ENCODE measurements at places on chromosomes 5 and 9.

DNA sequence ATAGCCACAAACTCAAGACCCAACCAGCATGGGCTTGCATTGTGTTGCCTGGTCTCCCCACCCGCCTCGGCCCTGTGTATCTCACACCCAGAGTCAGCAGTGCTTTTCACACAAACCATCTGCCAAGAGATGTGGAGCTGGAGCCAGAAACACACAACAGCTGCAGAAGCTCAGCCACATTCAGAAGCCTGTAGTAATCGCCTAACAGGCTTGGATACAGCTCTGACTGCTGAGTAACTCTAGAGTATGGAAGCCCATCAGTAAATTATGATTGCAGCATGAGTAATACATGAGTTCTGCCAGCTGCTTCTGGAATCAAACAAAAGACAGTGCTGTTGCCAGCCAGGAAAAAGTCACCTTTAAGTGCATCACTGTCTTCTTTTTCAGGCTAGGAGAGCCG lies 16.0 kb downstream of the TEK start:
- no peak for DNase-seq

DNA sequence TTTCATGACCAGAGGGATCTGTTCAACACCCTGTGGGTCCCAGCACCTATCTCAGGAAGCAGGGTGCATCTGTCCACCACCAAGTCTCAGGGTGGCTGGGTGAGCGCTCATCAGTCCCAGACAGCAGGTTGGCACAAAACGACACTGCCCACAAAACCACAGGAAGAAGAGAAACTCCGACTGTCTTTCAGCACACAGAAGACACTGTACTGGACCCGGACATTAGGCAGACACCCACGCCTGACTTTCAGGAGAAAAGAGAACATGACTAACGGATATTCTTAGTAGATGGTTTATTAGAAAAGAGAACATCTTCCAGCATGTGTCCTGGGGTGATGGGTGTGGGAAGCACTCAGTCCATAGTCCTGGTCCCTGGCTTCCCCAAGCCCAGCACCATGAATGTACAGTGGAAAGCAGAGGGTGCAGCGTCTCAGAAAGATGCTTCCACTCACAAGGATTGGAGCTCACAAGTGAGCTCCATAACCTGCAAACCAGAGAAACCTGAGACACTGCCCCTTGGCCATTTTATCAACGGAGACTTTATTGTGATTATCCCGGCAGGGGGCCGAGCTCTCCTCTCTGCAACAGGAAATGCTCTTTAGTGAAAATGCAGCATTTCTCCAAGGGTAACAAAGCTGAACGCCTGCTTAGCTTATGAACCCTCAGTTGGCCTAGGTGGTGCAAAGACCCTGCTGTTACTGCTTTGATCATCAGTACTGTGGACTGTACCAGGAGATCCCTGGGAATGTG lies 35.8 kb upstream of the LCP2 start:
- no peak for DNase-seq

DNA sequence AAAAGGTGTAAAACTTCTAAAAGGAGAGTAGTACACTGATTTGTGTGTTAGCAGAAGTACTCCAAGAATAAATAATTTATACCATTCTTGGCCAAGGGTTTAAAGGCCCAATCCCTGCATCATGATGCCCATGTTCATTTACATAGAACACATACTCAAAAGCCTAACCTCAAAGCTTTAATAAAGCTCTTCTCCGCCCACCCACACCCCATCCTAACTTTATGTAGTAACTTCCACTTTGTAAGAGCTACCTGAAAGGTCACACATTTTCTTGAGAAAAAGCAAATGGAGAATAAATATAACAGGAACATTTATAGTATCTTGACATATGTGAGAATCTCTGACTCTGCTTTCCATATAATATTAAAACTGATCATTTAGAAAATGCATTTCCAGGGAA lies 148.8 kb upstream of the FREM1 start:
- no peak for DNase-seq

DNA sequence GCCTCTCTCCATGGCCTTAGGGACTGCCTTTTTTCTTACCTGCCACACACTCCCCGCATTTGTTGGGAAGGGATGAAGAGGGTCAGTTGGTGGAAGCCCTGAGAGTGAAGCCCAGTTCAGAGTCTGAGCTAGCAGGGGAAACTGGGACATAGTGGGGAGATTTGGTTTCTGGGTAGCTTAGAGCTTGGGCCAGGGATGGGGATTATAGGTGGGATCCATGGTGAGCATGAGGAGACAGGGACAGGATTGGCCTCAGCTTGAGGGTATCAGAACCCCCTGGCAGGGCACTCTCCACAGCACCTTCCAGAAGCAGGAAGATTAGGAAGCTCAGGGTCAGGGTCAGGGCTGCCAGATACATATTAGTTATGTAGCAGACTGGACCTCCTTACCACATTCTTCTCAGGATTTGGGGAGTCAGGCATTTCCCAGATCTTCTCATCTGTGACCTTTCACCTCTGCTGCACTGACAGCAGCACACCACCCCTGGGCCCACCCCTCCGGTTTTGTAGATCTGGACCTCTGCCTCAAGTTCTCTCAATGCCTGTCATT lies 17.9 kb downstream of the OR13J1 start:
- DNase-seq = no peak

GRCh38 chr5:154849791-154850201 lies 607 bp downstream of the FAXDC2 start:
- no peak for DNase-seq

- DNase-seq = no peak
Measured at GRCh38 chr9:8823131-8823895, 1023.7 kb upstream of the DMAC1 start.

- DNase-seq = no peak
Measured at GRCh38 chr9:13847270-13847669, 466.7 kb downstream of the NFIB start.

DNA sequence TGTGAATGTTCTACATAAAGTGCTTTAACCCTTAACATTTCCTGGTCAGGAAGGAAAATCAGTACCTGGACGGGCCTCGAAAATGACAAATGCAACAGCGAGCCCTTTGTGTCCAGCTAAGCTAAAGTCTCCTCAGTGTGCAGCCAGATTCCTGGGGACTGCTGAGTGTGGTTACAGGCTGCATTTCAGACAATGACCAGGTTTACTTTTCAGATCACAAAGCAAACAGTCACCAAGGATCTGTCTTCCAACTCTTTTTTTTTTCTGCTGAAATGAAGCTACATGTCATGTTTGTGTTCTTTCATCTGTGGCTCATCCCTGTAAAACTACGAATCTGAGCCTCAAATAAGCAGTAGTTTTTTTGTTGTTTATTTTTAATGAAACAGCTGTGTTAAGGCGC lies 20.8 kb downstream of the SLC46A2 start:
- no peak for DNase-seq

DNA sequence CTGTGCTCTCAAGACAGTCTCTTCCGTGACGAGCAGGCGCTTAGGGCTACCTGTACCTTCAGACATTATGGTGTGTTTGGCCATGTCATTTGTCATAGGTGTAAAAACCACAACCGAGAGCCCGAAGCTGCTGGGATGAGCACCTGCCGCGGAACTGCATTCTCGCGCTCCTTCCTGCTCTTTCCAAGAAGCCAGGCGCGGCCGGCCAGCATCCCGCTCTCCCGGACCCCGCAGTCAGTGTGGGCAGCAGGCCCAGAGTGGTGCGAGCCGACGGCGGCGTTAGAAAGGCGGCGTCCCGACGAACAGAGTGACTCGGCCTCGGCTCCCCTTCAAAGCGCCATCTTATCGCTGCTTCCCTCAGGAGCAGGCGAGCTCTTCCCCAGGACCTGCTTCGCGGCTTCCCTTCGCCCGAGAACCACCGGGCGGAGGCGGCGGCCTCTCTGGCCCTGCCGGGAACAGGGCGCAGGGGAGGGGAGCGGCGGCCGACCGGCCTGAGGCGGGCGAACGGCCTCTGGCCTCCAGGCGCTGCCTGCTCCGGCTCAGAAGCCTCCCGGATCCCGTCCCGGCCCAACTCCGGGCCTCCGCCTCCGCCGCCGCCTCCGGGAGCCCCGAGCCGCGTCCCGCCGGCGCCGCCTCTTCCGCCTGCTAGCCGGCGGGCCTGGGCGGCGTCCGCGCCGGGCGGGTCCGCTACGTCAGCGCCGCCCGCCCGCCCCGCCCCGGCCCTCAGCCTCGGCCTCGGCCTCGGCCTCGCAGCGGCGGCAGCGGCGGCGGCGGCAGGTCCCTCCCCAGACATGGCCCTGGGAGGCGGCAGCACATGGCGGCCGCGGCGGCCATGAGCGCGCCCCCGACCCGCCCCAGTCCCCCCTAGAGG lies at the start of gene FAM120A:
Gene FAM120A, plus strand, starts transcription at position 741 of the 871 bp plus-strand sequence. CDS start 231 bp downstream, outside the sequence.
- peak; percentile 82 for DNase-seq

- no peak for DNase-seq
Measured at GRCh38 chr5:151298063-151298855, 5.3 kb downstream of the SLC36A3 start.

- DNase-seq = no peak
Measured at GRCh38 chr9:130699047-130699446, 5.5 kb downstream of the EXOSC2 start.

GRCh38 chr5:112165897-112166737 lies 253.0 kb downstream of the EPB41L4A start:
- no peak for DNase-seq

GRCh38 chr5:1325870-1326531 lies 18.9 kb downstream of the CLPTM1L start:
- DNase-seq = no peak

GRCh38 chr9:73683862-73684591 lies 532.4 kb downstream of the ANXA1 start:
- DNase-seq = no peak

GRCh38 chr9:27436234-27436633 lies 87.9 kb upstream of the IFNK start:
- no peak for DNase-seq

- no peak for DNase-seq
Measured at GRCh38 chr5:124007675-124008398, 495.9 kb downstream of the CSNK1G3 start.

DNA sequence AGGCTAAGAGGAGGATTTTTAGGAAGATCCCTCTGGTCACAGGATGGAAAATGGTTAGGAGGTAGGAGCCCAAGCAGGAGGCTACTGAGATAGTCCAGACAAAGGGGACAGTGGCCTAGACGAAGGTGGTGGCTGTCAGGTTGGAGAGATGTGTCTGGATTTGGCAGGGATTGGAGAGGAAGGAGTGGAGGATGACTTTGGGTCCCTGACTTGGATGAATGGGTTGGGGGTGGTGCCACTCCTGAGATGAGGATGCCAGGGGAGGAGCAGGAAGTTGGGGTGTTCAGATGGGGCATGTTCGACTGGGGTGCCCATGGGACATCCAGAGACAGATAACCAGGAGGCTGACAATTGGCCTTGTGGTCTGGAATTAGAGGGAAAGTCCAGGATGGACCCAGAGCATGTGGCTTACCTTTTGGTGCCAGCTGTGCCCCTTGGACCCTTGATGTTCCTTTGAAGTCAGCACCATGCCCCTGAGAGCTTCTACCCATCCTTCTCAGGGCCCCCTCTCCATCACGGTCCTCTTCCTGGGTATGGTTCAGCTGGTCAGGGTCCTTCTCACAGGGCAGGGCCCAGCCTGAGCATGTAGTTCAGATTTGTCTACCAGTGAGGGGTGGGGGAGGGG lies 15.1 kb upstream of the IGFBPL1 start:
- no peak for DNase-seq

DNA sequence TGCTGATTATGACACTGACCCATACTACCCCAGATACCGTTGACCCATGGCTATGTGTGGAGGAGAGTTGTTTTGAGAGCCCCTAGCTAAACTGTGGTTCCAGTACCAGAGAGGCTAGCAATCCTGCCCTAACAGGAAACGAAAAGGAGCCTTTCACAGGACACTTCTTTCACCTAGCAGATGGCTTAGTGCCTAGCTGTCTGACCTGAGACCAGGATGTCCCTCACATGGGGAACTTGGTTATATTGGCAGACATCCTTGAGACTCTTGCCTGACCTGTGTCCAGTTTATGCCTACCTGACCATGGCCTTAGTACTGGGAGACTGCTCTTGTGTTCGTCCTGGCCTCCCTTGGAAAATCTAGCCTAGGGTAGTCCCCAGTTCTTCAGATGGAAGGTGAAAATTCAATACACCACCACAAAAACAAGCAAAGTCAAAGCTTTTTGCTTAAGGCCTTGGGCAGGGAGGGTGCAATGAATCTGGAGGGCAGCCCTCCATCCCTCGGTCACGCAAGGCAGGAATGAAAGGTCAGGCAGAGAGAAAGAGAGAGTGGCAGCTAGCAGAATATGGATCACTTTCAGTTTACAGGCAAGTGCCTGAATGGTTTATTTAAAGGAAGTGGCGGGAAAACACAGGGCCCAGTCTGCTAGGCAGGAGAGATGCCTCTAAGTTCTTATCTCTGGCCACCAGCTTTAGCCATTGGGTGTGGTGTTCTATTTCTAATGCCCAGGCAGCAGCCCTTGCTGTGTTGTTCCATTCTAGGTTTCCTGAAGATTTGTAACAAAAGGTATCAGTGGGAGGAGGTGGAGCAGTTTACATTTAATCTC lies 16.4 kb upstream of the ZNF474 start:
- peak; percentile 49 for DNase-seq

GRCh38 chr9:123925819-123926218 lies 4.1 kb downstream of the DENND1A start:
- no peak for DNase-seq

GRCh38 chr9:123373946-123374345 lies 17.9 kb downstream of the CRB2 start:
- no peak for DNase-seq

DNA sequence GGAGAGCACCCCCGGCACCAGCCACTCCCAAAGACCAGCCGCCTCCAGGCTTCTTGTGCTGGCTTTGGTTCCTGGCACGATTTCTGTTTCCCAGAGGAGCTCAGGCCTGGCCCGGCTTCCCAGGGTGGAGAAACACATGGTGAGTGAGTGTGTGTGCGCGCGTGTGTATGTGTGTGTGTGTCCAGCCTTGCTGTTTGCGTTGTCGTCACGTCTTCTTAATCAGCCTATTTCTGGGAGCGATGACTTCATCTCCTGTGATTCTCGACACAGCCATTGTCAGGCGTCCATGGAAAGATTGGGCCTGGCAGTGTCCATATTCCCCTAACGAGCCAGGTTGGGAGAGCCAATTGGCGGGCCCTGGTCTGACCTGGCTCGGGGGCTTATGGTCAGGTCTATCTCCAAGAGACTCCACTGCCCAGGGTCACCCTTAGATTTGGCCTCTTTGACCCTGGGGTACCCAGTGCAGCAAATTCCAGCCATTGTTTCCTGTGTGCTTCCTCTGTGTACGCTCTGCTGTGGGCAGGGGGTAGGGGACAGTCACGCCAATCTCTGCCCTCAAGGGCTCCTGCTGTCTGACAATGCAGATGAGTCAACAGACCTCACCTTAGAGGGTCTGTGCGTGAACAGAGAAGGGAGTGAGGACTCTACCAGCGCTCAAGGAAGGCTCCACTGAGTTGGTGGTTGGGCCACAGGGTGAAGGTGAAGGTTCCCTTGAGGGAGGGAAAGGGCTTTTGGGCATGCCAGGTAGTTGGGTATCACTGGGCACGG lies 73.8 kb downstream of the DAB2IP start:
- no peak for DNase-seq

DNA sequence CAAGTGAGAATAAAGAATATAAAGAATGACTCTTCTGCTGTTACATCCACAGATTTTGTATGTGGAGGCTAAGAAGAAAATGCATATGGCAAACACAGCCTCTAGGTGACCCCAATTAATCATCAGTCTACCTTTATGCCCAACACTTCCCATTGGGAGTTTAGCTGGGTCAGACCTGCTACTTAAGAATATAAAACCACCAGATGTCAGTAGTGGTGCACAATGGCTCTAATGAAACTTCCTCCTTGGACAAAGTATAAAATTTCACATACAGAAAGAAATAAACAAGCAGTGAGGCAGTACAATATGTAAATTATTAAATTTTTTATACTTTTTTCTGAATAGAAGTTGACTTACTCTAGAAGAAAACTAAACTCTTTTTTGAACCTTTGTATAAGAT lies 539.9 kb downstream of the BRINP1 start:
- DNase-seq = no peak

All from hematopoietic multipotent progenitor cell treated with erythropoietin and hydrocortisone succinate and interleukin-3 and kit ligand, for 17 days (in vitro differentiated cells).